ENCODE measurements at places on chromosomes 4 and X.

DNA sequence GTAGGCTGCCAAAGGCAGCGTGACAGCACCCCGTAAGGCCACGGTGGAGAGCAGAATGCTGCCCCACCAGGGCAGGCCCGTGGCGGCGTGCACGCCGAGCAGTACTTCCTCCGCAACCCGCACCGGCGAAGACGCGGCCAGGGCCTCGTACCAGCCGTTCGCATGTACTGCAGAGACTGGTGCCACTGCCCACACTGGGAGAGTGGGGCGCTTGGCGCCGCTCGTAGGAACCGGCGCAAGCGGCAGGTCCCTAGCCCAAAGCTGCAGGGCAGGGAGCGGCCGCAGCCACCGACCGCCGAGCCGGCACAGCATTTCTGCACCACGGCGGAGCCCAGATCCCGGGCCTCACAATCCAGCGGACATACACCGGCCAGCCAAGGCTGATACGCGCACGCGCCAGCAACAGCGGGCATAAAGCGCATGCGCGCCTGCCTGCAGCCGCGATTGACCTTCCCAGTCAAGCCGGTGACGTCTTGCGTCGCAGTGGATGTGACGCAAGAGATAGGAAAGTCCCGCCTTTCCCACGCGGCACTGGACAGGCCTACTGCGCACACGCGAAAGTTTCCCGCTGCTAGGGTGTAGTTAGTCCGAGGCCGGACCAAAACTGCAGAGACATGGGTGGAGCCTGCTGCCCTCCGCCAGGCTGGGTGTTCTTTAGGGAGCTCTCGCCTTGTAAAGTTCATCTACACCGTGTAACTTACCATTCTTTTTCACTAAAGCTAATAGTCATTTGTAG, at the start of gene COX18:
COX18 (minus strand) TSS at position 379 of the 736 bp plus-strand sequence; CDS start at position 312, 67 bp downstream.
- peak; percentile 99 for DNase-seq

DNA sequence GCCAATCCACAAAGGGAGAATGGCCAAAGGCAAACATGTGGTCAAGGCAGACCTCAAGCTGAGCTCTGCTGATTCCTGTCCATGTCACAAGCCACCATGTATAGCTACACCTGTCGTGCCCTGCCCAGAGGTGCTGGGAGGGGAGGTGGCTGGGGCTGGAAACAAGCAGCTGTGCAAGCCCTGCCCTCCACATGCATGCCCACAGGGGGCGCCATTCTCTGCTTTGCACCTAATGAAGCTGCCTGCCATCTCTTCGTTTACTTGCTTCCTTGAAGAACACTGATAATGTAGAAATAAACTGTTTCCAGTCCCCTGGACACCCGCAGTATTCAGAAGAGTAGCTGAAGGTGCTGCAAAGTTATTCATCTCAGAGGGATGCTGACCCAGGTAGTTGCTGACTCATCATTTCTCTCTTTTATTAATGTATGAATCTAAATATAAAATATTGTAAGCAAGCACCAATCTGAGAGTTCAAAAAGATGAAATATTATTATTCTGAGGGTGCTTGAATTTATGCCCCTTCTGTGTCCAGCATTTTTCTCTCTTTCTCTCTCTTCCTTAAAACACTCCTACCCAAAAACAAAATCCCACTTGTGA, 278.6 kb downstream of the ADGRA3 start:
- DNase-seq = no peak

DNA sequence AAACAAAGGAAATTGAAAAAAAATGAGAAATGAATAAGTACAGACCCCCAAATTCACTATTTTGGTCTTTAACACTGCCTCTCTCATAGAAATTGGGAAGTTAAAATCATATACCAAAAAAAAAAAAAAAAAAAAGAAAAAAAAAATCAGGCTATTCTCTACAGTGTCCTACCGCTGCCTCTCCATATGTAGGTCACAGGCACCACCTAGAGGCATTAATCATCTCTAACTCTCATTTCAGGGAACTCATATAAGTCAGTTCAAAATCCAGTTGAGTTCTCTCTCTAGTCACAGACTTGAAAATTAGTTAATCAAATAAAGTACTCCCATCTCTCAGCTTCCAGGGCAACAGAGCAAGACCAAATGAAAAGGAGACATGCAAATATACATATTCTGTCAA, 47.9 kb downstream of the COX18 start:
- DNase-seq = no peak

DNA sequence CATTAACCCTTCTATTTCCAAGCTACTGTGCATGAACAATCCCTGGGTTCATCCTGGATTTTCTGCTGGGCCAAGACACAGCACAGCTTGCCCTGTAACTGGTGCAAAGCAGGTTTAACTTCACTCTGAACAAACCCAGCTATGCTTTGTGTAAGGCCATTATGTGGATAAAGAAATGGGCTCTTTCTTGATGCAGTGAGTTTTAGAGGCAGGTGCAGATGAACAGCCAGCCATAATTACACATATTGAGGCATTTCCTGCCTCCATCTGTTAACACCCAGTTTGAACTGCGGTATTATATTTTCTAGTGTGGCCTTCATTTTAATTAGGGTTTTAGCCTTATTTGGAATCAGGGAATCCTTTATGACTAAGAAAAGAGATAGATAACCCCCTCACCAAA, 68.7 kb upstream of the ARX start:
- DNase-seq = no peak

GRCh38 chr4:8176547-8177399, 18.2 kb upstream of the ABLIM2 start:
- DNase-seq = peak; percentile 61

DNA sequence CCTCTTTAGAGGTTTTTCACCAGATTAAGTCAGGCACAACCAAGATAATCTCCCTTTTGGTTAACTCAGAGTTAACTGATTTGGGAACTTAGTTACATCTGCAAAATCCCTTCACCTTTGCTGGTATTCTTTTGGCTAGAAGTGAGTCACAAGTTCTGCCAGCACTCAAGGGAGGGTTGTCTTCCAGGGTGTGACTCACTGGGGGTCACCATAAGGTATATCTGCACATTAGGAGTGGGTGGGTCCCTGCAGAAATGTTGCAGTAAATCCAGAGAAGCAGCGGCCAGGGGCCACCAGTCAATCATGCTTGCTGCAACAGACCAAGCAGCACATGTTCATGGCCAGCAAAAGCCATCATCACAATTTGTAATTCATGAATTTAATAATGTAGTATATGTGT, 59.8 kb upstream of the MAML3 start:
- no peak for DNase-seq

- no peak for DNase-seq
These were observed 103.6 kb downstream of the RAPGEF2 start for GRCh38 chr4:159206427-159206871.

- DNase-seq = no peak
These were observed 98.0 kb downstream of the SLC2A9 start for GRCh38 chr4:9923195-9923812.

- DNase-seq = no peak
These were observed 54.4 kb downstream of the KLHL4 start for GRCh38 chrX:87571964-87572363.

GRCh38 chr4:31059753-31060522, 339.8 kb downstream of the PCDH7 start:
- no peak for DNase-seq

- DNase-seq = no peak
These were observed 46.1 kb downstream of the ARAP2 start for GRCh38 chr4:36198068-36198808.

DNA sequence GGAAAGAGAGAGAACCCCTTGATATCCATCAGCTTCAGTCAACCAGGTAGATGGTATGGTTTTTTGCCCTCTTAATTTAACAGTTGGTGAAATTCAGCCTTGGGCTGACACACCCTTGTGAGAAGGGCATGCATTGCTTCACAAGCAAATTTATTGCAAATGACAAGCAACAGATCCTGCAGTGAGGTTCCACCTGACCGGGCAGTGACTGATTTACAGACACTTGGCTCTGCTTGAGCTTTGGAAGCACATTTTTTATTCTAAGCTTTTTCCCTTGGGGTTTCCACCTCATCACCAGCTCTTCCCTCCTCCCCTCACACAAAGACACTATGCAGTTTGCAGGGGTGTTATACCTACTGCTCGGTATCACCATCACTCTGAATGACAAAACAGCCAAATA, 28.3 kb upstream of the SERTM2 start:
- no peak for DNase-seq

DNA sequence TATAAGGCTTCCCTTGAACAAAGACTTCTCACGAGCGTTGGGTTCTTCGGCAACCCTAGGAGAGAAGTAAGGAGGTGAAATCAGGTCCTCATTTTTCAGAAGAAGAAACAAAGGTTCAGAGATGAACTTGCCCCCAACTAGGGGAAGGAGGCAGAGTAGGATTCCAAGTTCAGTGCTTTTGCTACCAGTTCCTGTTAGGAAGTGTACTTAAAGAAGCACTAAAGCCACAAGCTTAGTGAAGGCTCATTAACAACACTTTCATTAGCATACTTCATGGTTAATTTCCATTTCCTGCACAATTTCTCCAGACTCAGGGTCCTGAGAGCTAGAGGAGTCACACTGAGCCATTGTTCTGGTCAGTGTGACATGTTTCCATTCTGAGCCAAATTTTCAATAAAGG, 52.1 kb downstream of the VSIG4 start:
- DNase-seq = no peak

DNA sequence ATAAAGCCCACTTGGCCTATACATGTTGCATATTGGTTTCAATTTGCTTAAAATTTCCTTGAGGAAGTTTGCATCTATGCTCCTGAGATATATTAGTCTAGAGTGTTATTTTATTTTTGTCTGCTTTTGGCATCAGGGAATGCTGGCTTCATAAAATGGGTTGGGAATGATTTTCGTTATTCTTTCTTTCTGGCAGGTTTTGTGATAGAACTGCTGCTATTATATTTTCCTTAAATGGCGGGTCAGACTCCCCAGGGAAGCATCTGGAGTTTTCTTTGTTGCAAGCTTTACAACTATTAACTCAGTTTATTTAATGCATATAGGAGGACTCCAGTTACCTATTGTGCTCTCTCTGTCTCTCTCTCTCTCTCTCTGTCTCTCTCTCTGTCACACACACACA, 82.0 kb upstream of the WDR17 start:
- DNase-seq = no peak

- no peak for DNase-seq
These were observed 85.4 kb downstream of the PHKA2 start for GRCh38 chrX:18898492-18898891.

- no peak for DNase-seq
These were observed 34.4 kb downstream of the ARHGEF38 start for GRCh38 chr4:105586638-105587328.

GRCh38 chrX:109585488-109585887, 39.5 kb downstream of the KCNE5 start:
- DNase-seq = no peak

DNA sequence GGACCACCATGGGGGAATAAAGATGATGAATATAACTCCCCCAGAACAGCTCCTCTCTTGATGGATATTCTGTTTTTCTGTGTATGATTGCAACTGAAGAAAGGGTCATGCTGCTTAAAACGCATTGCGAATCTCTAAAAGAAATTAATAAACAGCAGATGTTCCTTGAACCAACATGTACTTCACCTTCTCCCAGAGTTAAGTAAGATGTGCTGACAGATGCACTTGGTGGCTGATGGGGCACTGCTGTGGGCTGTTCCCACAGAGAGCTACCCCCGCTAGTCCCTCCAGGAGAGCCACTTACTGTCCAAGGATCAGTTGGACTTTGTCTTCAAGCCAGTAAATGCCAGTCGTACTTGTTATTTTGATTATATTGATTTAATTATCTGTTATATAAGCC, 26.3 kb upstream of the C4orf54 start:
- no peak for DNase-seq

- no peak for DNase-seq
These were observed 5.2 kb downstream of the APBB2 start for GRCh38 chr4:41209187-41209586.

GRCh38 chr4:184396570-184397515, 77.5 kb downstream of the IRF2 start:
- no peak for DNase-seq

GRCh38 chrX:30892591-30892990, 3.5 kb upstream of the TAB3 start:
- DNase-seq = no peak

DNA sequence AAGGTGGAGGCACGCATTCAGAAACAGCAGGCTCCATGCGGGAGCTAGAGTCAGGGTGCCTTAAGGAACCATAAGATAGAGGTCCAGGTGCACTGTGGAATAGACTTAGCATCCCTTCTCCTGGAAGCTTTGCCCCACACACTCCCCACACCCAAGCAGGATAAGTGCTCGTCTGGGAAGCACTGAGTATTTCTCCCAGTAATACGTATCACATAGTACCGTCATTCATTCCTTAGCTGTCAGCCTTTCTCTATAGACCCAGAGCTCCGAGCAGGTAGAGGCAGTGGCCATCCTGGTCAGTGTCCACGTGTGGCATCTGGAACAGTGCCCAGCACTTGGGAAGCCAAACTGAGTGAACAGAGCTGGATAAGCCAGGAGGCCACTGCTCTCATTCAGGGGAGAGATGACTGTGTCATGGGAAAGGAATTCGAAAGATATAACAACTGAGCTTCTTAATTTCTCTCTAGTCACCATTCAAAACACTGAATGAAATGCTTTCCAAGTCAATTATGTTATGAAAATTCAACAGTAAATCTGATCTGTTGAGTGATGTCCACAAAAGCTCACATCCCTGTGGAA, 9.9 kb downstream of the APBB2 start:
- no peak for DNase-seq

GRCh38 chr4:143291314-143291713, 45.4 kb upstream of the GAB1 start:
- DNase-seq = no peak

GRCh38 chr4:173211222-173211621, 42.6 kb downstream of the GALNT7 start:
- no peak for DNase-seq

- no peak for DNase-seq
These were observed 15.9 kb downstream of the TMEM184C start for GRCh38 chr4:147633113-147633512.

GRCh38 chr4:181566490-181566889, 676.7 kb upstream of the TENM3 start:
- no peak for DNase-seq

DNA sequence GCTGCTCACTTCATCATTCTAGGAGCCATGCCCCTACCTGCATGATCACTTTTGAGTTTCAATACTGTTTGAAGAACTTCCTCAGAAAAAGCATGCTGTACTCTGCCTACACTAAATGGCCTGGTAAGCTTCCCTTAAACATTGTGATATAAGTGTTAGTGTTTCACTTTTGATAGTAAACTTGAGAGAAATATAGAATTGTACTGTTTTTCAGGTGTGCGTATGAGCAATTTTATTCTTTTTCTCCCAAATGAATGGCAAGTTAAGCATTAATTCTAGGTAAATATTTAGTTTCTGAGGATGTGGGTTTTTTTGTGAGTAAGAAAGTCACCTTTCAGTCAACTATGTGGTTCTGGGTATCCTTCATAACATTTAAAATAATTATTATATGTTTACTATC, 484.5 kb downstream of the IL15 start:
- no peak for DNase-seq

GRCh38 chrX:14899607-14900006, 26.4 kb downstream of the MOSPD2 start:
- peak; percentile 45 for DNase-seq

GRCh38 chrX:43661521-43662240, 5.6 kb downstream of the MAOA start:
- peak; percentile 36 for DNase-seq

- DNase-seq = no peak
These were observed 1526.2 kb upstream of the IGFBP7 start for GRCh38 chr4:58636381-58636780.

GRCh38 chr4:26490960-26491284, 638 bp upstream of the CCKAR start:
- no peak for DNase-seq

- no peak for DNase-seq
These were observed 1.1 kb downstream of the SOWAHB start for GRCh38 chr4:76896614-76897535.

GRCh38 chrX:66751136-66751782, 112.4 kb upstream of the EDA2R start:
- no peak for DNase-seq

Data from CD14-positive monocyte (primary cell).